Activated CD4-positive, alpha-beta T cell treated with anti-CD3 and anti-CD28 coated beads, Interleukin-2, amount 50 U/mL, for 24 hours (primary cell): ENCODE measurements at places on chromosomes 7 and 10.

- DNase-seq, result no peak
Observed at GRCh38 chr7:157973971-157974677, 613.5 kb downstream of the PTPRN2 start.

DNA sequence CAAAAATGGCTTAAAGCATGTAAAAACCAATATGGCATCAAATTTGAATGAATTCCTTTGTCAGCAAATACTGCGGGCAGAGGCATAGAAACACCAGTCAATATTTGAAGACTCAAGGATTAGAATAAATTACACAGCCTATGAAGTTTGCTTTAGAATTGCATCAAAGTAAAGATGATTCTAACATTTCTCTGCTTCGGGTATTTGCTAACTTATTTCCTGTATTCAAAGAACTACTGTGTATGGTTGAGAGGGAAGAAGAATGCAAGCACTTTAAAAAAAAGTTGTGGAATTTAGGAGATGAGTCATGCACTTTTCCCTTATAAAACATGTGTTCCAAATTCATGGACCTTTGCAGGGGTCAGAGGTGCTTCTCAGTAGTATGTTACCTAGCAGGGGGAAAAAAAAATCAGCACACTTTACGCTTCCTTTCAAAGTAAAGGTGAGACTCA, 90.1 kb downstream of the PIP4K2A start:
- no peak for DNase-seq

GRCh38 chr10:15591431-15591830, 128.3 kb downstream of the ITGA8 start:
- no peak for DNase-seq

DNA sequence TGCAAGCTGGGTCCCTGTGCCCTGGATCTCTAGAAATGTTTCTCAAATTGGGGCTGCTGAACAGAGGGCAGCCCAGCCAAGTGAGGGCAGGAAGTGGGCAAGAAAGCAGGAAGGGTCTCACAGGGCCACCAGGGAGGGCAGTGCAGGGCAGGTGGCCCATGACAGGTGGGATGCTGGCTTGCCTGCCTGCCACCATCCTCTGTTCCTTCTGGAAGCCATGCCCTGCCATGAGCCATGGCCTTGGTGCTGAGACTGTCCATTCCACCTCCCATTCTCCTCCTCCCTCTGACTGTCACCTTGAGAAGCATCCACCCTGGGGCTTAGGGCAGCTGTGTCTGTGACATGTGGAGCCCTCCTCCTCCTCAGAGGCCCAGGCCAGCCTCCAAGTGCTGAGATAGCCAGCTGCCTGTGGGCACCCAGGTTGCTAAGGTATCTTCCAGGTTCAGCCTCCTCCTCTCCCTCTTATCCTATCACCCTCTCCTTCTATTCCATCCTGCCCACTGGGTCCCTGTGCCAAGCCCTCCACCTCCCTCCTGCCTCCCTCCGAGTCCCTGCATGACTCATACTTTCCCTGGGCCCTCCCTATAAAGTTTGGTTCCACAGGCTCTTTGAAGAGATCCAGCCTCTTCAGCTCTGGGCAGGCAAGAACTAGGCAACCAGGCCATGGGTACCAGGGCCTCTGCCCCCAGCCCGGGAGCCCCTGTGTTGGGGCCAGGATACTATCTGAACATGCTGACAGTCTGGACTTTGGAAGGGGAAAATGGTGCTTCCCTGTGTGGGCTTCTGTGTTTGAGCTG, 1.3 kb downstream of the VSIR start:
- DNase-seq, result peak; percentile 60

- DNase-seq, result no peak
Observed at GRCh38 chr10:80500572-80501380, 36.9 kb upstream of the SH2D4B start.
